Psoas muscle (tissue), 8 donors: ENCODE measurements at places on chromosomes 4 and X. TPM values are rescaled to one million over a fixed set of nuclear protein-coding genes. Genes with fewer than 3 reads are reported as not detected.

- no peaks in the 10 kb centered on the region for H3K27me3 ChIP-seq
- H3K36me3 ChIP-seq, result no peaks in the 10 kb centered on the region
- DNase-seq, result no peak
- H3K4me1 ChIP-seq, result no peaks in the 10 kb centered on the region
- no peak overlapping the region for H3K27ac ChIP-seq
- no peak overlapping the region for H3K4me3 ChIP-seq
These were observed 281.7 kb upstream of the PITX2 start for GRCh38 chr4:110904435-110905065.

- H3K27me3 ChIP-seq, result no peaks in the 10 kb centered on the region
- no peaks in the 10 kb centered on the region for H3K4me1 ChIP-seq
- H3K27ac ChIP-seq, result no peak overlapping the region
These were observed 393.3 kb upstream of the CTSO start for GRCh38 chr4:156346959-156347385.

DNA sequence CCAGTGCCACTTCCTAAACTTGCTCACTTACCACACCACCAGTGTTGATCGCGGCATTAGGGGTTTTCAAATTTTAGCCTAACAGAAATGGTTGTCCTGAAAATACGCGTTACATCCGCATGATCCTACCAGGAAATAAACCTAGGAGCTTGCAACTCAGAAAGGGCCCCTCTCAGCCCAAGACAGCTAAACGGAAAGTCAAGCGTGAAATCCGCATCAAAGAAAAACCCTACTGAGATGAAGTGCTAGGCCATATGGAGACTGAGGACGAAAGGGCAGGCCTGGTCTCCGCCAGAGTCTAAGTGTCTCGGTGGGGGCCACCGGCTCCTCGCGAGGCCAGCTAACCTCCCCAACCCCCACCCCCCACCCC is 626 bp downstream of the YTHDC1 start:
- no peak for DNase-seq
- peaks cover 39% of the 10 kb centered on the region for H3K4me1 ChIP-seq
- H3K27me3 ChIP-seq, result no peaks in the 10 kb centered on the region

The FIP1L1 gene
- 27.1 TPM for total RNA-seq

The TASL gene
- 0.24 TPM for total RNA-seq

The DCAF12L1 gene
- not detected for total RNA-seq
